Activated CD4-positive, alpha-beta T cell treated with anti-CD3 and anti-CD28 coated beads for 1 hour (primary cell): ENCODE measurements at places on chromosomes 4 and X.

DNA sequence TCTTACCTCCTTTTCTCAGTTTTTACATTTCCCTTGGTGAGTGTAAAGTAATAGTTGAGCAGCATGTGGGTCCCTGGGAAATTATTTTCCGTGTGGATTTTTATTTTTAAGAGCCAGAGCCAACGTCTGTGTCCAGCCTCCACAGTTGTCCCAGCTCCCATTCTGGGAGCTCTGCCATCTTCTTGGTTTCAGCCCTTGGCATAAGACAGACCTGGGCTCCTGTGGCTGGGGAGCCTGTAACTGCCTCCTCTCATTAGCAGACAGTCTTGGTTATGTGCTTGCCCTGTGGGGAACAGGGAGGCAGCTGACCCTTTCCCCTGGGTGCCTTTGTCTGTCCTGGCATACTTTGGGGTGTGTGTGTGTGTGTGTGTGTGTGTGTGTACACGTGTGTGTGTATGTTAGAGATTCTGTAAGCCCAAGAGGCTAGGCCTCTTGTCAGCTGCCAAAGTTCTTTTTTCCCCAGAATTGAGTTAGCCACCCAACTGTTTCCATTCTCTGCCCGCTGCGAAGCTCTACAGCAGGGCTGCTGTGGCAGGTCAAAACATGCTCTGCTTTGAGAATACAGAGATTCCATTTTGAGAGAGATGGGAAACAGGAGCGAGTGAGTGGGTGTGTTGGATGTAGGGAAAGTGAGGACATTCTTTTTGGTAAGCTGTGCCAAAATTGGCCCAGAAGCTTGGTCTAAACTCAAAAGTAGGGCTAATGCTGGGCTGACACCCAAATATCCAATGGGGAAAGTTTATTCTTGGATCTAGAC is 140.7 kb downstream of the TMEM164 start:
- DNase-seq = no peak

- no peak for DNase-seq
These were observed 500.7 kb downstream of the ZNF674 start for GRCh38 chrX:46044486-46044885.

- DNase-seq = no peak
These were observed 107.8 kb downstream of the STOX2 start for GRCh38 chr4:184012937-184013336.

DNA sequence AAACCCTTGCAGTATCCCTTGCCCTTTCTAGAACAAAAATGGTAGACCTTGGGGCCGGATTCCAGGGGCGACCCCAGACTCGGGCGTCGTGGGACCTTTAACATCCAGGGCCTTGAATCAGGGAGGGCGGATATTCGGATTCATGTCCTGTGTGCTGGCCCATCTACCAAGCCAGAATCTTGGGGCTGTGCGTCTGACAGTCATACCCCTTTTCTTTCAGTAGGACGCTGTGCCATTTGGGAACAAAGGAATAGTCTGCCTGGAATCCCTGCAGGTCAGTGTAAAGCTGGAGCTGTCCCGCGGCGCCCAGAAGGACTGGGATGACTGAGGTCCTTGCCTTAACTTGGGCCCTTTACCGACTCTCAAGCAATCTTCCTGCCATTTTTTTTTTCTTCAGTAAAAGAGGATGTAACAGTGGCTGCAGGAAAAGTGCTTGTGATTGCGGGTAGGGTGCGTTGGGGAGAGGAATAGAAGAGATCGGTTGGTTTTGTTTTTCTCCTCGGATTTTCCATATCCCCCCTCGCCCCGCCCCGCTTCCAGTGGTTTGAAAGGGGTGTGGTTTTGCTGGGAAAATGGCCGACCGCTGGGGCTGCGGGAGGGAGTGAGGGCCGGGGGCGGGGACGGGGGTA is 518 bp downstream of the ARMCX1 start:
- DNase-seq = no peak

GRCh38 chr4:138223231-138223910 is 18.8 kb downstream of the SLC7A11 start:
- DNase-seq = no peak

GRCh38 chr4:147335183-147335582 is 145.7 kb upstream of the EDNRA start:
- no peak for DNase-seq

- no peak for DNase-seq
These were observed 117.8 kb downstream of the FRAS1 start for GRCh38 chr4:78174891-78175290.

GRCh38 chrX:42131856-42132255 is 208.5 kb upstream of the CASK start:
- DNase-seq = no peak

DNA sequence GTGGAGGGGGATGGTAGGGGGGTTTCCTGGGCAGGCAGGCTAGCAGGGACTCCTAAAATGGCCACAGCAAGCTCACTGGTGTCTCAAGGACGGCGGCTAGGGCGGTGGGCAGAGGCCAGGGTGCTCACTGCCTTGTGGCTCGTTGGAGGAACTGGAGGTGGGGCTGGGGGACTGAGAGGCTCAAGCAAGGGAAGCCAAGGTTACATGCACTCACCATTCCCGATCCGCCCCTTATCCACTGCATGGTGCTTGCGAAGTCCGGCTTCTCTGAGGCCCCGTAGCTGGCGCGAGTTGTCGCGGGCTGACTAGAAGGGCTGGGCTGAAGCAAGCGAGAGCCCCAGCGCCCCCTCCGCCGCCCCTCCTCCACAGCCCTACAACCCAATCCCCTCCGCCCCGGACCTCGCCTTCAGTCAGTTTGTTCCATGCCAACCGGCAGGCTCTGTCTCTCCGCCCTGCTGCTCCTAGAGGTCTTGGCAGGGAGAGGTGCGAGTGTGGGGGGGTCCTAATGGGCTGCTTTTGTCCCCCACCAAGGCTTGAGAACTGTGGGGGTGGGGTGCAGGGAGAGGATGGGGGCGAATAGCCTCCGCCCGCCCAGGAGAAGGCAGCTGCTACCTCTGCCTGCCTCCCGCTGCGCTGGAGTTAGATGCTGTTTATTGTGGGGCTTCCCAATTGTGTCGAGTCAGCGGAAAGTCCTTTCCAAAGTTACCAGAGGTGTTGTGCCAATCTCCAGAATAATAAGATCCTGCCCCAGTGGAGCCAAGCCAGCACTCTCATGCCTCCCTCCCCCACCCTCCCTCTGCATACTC is at the start of gene ARHGEF9:
Gene ARHGEF9 (minus strand): TSS at position 313 of the 806 bp plus-strand sequence. CDS start 69 bp downstream, at position 244.
- no peak for DNase-seq

- DNase-seq = no peak
These were observed 8.7 kb upstream of the TIMM8A start for GRCh38 chrX:101357166-101357795.

DNA sequence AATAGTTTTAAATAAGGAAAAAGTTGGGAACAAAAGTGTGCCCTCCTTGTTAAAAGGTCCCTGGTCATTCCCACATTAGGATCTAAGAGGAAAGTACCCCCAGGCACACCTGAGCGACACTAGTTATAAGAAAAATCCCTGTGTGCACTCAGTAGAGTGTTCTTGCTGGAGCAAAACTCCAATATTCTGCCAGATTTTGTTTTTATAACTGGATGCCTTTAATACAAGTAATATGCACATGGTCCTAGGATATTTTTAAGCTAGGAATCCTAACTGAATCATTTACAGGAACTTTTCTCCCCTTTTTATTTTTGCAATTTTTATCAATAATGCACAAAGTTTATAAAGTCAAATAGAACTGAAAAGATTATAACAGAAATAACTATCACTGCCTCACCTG is 68.6 kb downstream of the BEND4 start:
- no peak for DNase-seq

- DNase-seq = no peak
These were observed 40.5 kb upstream of the BMP3 start for GRCh38 chr4:80989921-80990544.

GRCh38 chrX:115018944-115019343 is 1.5 kb upstream of the IL13RA2 start:
- DNase-seq = no peak

GRCh38 chr4:153221783-153222706 is 17.8 kb downstream of the TRIM2 start:
- no peak for DNase-seq

GRCh38 chr4:112978691-112979472 is 70.6 kb upstream of the ANK2 start:
- no peak for DNase-seq

- DNase-seq = no peak
These were observed 4.6 kb upstream of the PIN4 start for GRCh38 chrX:72176981-72177380.

DNA sequence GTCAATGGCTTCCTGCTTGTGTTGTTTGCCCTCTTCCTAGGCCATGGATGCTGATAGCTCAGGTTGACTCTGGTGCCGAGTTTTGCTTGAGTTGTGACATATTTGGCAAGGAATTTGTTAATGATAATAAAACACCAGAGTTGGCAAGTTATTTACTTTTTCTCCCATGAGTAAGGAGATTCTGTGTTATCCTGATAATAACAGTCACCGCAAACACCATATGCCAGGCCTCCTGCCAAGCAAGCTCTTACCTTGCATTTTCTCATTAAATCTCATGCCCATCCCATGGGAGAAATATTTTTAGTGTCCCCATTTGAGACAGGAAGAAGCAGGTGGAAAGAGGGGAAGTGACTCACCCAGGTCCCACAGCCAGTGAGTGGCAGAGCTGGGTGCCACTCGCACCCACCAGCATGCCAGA is 67.4 kb upstream of the CLCN4 start:
- DNase-seq = no peak

GRCh38 chr4:55925241-55925640 is 23.5 kb upstream of the CEP135 start:
- no peak for DNase-seq

- DNase-seq = no peak
These were observed 48.5 kb upstream of the MYOZ2 start for GRCh38 chr4:119087121-119087520.

DNA sequence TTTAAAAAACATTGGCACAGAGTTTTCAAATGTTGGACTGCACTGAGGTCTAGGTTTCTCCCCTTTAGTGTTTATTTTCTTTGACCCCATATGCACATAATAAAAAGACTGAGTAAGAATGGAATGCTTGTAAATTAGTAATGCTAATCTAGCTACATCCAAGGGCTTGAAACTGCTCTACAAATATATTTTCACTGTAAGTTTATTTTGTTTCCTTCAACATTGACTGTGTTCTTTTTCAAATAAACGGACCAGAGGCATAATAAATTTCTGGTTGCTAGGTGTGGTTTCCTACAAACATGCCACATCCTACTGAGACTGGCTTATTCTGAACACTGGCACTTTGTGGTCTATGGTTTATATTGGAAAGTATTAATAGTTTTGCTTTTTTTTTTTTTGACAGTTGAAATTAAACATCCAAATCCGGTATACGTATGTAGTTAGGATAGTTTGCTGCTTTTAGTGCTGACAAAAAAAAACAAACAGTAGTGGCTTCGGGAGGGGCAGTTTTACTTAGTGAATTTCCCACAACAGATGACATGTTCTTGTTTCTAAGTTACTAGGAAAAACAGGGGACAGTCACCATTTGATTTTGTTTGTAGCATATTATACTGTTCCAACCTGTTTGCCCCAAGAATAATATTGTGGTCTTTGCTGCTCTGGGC is 13.2 kb downstream of the CA5B start:
- no peak for DNase-seq

GRCh38 chrX:129823115-129823514 is 20.6 kb downstream of the ZDHHC9 start:
- DNase-seq = peak; percentile 19

DNA sequence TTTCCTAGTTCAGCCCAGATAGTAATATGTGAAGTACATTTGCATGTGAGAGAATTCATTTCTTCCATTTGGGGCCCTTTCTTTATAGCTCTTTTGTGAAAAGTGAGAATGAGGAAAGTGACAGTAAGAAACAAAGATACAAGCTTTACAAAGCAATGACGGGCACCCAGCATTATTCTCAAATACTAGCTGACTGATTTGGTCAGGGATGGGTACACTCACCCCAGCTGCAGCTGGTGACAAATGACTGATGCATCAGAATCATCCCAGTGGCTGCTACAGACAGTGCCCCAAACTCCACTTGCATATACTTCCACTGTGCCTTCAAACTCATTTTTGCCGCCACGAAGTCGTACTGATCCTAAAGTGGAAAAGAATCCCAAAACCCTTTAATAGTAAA is 14.8 kb downstream of the PRSS12 start:
- DNase-seq = no peak

DNA sequence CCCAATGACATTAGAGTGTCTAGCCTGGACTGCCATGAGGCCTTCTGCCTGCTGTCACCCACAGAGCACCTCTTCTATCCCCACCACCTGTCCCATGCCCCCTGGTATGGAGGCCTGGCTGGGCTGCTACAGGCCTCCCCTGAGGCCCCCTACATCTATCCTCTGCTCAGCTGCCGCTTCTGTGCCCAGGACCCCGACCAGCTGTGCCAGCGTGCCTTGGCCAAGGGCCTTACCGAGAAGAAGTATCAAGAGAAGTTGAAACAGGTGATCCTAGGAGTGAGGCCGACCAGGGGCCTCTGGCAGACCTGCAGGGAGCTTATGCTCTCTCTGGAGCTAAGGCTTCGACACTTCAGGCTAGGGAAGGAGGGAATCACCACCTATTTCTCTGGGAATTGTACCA is 21.7 kb upstream of the TECRL start:
- no peak for DNase-seq

- peak; percentile 59 for DNase-seq
These were observed 139.5 kb downstream of the SH3KBP1 start for GRCh38 chrX:19747652-19748610.

GRCh38 chr4:2299794-2300193 is 37.9 kb upstream of the MXD4 start:
- no peak for DNase-seq

DNA sequence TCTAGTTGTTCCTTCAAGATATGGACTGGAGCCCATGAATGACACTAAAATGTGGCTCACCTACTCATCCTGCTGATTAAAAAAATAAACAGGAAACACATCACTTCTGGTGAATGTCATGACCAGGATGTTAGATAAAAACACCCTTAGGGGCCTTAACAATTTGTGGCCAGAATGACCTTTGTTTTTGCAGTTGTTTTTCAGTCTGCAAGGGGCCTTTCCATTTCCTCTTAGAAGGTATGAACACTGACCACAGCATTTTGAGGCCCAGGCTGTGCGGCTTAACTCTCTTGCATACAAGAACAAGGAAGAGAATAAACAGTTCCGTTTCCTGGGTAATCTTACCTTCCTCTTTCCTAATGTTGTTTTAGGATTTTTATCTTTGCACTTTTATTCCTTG is 113.2 kb downstream of the IL1RAPL2 start:
- no peak for DNase-seq

- DNase-seq = no peak
These were observed 48.2 kb downstream of the FGFBP1 start for GRCh38 chr4:15890246-15890829.

DNA sequence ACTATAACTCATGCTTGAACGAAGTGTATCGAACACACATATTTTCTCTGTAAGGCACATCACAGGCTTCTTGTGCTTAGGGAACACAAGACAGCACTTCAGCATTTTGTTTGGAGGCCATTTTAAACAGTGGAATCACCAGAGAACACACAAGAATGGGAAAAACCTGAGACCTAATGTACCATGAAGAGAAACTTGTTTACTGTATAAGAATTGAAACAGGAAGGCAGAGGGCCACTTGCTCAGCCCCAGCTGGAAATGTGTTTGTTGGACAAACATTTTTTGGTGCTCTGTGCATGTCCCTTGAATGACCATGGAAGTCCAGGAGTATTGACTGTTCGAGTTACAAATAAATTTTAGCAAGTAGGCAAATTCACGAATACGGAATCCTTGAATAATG is 47.5 kb downstream of the RAPGEF2 start:
- no peak for DNase-seq

GRCh38 chr4:124817531-124817930 is 105.0 kb upstream of the ANKRD50 start:
- no peak for DNase-seq

- DNase-seq = no peak
These were observed 9.8 kb downstream of the MAGED2 start for GRCh38 chrX:54817220-54817820.
